NCI-H2107 (cell line): ENCODE measurements at places on chromosomes 2 and 18.

GRCh38 chr2:146806364-146807005 is 1038.3 kb upstream of the ACVR2A start:
- DNase-seq: no peak

DNA sequence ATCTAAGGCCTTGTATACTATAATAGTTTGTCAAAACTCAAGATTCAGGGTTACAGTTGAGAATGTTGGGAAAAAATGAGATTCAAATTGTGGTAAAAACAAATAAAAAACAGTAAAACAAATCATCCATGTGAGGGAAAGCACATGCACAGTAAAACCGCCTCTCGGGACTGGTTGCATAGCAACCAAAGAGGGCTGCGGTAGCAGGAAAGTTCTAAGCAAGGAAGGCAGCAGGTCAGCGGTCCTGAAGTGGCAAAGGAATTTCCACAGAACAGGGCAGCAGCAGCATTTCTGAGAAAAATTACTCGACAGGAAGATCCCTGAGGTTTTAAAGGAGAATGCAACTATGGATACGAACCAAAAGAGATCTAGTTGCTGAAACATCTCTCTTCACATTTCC is 93.7 kb downstream of the DYNAP start:
- no peak for DNase-seq

- no peak for DNase-seq
These were observed 10.1 kb downstream of the SERPINB10 start for GRCh38 chr18:63917817-63918216.

GRCh38 chr2:105362862-105363591 is 25.7 kb downstream of the C2orf49 start:
- no peak for DNase-seq

GRCh38 chr2:230441227-230441897 is 25.4 kb downstream of the SP100 start:
- no peak for DNase-seq

- DNase-seq: no peak
These were observed 40.8 kb upstream of the RPRM start for GRCh38 chr2:153519257-153519875.

- DNase-seq: no peak
These were observed 40.5 kb downstream of the RPL37A start for GRCh38 chr2:216539120-216539519.

DNA sequence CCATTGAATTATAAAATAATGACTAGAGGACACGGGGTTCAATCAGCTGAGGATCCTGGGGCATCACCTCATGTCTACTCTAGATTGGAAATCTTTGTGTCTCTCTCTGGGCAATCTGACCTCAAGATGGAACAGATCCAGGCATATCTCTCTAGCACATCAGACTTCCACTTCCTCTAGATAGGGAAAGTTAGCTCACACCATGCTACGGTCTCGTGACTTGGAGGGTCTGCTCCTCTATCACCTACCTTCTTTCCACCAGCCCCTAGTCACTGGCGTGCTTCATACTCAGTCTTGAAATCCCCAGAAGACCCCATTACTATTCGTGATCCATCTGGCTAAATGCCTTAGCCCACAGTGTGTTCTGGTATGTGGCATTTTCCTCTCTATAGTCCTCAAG is 148.8 kb downstream of the ANKRD44 start:
- no peak for DNase-seq

GRCh38 chr2:238573916-238574315 is 147.2 kb downstream of the ASB1 start:
- no peak for DNase-seq

- no peak for DNase-seq
These were observed 21.1 kb downstream of the STAM2 start for GRCh38 chr2:152154462-152154861.

- no peak for DNase-seq
These were observed 233.1 kb downstream of the SEPTIN10 start for GRCh38 chr2:109380502-109381326.

GRCh38 chr2:178863856-178864620 is 56.8 kb upstream of the TTN start:
- no peak for DNase-seq

DNA sequence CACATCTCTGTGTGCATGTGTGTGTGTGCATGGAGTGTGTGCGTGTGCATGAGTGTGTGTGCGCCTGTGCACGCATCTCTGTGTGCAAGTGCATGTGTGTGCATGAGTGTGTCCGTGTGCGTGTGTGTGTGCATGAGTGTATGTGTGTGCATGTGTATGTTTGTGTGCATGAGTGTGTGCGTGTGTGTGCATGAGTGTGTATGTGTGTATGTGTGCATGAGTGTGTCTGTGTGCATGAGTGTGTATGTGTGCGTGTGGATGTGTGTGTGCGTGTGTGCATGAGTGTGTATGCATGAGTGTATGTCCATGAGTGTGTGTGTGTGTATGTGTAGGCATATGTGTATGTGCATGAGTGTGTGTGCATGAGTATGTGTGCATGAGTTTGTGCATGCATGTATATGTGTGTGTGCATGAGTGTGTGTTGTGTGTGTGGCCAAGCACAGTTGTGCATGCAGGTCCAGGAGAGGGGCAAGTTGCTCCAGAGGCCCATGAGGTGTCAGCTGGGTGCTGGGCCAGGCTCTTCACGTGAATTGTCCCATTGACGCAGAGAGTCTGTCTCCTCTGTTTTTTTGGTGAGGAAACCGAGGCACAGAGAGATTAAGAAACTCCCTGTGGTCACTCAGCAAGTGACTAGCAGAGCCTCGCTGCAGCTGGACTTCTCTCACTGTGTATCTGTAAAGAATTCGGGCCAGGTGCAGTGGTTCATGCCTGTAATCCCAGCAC is 75.5 kb downstream of the ASB1 start:
- no peak for DNase-seq

DNA sequence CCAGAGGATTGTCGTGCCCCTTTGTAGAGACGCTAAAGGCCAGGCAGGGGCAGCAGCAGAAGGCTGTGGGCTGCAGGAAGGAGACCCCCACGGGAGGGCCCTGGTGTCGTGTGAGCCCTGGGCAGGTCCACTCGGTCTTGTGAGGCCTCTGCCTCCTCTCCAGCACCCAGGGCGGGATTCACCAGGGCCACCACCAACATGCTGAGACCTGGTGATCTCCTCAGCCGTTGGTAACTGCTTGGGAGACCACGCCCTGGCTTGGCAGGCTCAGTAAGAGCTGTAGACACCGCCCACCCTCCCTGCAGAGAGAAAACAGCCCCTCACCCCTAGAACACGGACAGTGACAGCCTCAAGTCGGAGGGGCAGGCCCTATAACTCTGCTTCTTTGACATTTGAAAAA is 21.1 kb downstream of the MBP start:
- DNase-seq: no peak

DNA sequence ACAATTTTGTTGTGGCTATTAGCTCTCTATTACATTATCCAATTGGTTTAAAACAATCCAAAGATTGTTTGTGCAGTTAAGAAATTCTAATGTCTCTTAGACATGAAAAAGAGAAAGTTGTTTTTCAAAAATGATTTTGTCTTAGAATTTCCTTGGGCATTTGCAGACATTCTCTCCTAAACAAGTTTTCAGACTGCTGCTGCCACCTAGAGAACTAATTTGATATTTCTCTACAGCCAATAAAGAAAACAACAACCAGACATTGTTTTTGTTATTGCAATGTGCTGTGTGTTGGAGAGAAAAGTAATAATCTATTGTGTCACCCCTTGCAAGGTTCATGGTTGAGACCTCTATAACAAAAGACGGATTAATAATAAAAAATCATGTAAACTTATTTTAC is 119.0 kb upstream of the SYT4 start:
- no peak for DNase-seq

- DNase-seq: no peak
These were observed 51.0 kb downstream of the MOGAT1 start for GRCh38 chr2:222722327-222722946.

- DNase-seq: no peak
These were observed 78.5 kb downstream of the PRKCE start for GRCh38 chr2:45729753-45730512.

GRCh38 chr2:41920181-41920580 is 127.6 kb upstream of the PKDCC start:
- DNase-seq: no peak

DNA sequence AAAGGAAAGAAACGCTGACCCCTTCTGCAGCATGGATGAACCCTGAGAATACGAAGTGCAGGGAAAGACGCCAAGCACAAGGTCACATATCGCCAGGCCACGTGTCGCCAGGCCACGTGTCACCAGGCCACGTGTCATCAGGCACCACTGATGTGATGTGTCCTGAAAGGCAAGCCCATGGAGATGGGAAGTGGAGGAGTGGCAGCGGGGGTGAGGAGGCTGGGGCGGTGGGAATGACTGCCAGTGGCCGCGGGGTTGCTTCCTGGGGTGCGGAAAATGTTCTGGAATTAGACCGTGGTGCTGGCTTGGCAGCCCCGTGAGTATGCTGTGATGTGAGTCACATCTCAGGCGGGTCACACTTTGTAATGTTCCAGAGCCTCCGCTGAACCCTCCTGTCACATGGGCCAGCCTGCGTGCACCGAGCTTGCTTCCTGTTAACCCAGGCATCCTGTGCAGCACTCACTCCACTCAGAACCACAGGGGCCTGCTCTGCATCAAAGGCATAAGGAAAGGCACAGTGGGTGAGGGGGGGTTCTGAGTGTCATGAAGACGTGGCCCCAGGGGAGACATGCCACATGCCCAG is 39.0 kb downstream of the SLC66A2 start:
- DNase-seq: no peak

DNA sequence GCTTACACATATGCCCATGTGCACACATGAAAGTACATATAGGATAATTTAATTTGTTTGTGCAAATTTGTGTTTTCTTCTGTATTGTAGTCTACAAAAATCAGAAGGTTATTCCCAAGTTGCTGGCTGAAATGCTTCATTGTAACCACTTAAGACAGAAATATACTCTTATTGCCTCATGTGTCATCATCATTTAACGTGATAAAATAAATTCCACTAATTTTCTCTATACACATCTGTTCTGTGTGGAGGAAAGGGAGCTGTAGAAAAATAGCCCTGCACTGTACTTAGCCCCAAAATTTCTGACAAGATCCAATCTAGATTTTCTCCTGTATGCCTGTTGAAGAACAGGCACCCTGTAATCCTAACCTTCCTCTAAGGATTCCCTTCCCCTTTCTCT is 20.4 kb upstream of the NR4A2 start:
- DNase-seq: no peak

DNA sequence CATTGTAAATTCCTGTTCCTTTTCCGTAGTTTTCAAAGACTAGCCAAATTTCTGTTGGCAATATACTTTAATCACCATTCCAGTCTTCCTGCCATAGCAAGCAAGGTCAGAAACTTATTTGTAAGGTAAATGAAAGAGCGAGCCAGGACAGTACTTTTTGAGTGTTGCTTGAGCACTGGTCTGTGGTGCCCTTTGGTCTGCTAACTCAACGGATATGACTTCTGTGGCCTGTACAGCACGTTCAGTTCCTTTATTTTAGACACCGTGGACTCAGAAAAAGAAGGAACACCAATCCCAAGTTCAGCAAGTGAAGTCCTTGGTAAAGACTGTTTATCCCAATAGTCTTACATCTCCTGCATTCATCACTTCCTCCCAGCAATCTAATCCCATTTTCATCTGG is 166.3 kb downstream of the MYO1B start:
- no peak for DNase-seq

- no peak for DNase-seq
These were observed 27.2 kb downstream of the C2orf49 start for GRCh38 chr2:105364436-105365139.

GRCh38 chr2:8176887-8177286 is 505.0 kb upstream of the ID2 start:
- DNase-seq: no peak

DNA sequence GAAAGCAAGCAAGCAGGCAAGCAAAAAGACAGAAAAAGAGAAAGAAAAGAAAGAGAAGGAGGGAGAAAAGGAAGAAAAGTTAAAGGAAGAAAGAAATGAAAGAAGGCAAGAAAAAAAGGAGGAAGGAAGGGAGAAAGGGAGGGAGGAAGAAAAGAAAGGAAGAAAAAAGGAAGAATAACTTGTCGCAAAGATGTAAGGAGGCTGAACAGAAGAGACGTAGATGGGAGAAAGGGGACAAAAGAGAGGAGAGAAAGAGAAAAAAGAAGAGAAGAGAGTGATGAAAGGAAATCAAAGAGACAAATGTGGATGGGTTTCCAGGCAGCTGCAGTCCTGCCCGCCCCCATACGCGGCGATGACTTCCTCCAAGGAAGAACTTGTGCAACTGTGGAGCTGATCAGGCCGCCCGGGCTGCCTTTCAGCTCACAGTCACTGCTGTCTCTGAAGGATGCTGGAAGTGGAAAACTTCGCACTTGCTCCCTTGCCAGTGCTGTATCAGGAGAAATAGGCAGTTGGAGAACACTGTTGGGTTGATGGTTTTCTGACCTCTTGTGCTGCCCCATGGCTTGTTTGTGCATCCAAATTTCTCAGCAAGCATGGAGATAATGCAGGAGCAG is 52.9 kb downstream of the TRIB2 start:
- no peak for DNase-seq

GRCh38 chr2:149080971-149081370 is 42.5 kb downstream of the LYPD6B start:
- no peak for DNase-seq

DNA sequence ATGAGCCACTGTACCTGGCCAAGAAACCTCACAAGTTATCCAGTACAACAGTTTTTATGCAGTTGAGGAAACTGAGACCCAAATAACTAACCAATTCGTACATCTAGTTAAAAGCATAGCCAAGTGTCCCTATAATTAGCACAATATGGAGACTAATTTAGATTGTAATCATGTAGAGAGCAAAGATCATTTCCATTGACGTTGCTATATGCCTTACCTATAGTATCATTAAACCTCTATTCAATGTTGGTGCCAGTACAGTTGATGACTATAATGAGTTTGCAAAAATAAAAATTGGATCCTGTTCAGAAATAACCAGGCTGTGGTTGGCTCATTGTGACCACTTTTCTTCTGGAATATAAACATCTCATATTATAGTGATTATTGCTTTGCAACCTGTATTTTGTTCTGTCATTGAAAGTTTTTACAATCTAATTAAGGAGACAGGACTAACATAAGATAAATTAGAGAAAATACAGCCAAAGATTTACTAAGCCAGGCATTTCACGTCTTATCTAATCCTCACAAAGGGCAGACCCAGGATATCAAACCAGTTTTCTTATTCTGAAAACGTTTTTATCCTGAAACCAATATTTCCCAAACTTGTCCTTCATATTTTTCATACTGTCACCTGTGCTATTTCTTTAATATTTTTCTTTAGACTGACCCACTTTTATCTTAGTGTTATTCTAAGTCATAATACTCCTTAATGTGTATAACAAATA is 130.0 kb upstream of the STON1 start:
- DNase-seq: no peak

GRCh38 chr18:62497190-62497772 is 25.5 kb upstream of the ZCCHC2 start:
- no peak for DNase-seq
